HL-60 (cell line): ENCODE measurements at places on chromosomes 12 and 14.
A peak's percentile ranks its signal among the peaks of the same experiment; 100 is the strongest.

DNA sequence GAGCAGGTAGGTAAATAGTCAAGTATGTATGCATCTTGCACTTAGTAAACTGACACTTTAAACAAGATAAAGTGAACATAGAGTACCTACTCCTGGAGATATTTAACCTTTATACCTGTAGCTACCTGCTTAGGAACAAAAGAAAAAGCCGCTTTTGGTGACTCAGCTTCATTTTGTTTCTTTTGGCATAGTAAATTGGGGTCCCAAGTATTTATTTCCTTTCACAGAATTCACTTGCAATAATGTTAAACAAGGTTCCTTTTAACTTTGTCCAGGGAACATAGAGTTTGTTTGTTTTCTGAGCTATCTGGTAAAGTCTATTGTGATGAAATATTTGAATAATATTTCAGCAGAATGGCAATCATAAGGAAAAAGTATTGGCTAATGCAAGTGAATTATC is 20.0 kb downstream of the SLCO1B3 start:
- DNase-seq: no peak

DNA sequence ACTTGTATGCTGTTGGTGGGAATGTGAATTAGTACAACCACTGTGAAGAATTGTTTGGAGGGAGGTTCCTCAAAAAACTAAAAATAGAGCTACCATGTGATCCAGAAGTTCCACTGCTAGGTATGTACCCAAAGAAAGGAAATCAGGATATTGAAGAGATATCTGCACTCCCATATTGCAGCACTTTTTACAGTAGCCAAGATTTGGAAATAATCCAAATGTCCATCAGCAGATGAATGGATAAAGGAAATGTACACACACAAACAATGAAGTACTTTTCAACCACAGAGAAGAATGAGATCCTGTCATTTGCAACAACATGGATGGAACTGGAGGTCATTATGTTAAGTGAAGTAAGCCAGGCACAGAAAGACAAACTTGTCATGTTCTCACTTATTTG is 25.9 kb downstream of the TIGAR start:
- DNase-seq: no peak

GRCh38 chr12:5492562-5492961 is 60.7 kb downstream of the NTF3 start:
- no peak for DNase-seq

- no peak for DNase-seq
Observed at GRCh38 chr14:51129130-51129529, 34.2 kb upstream of the TRIM9 start.

- no peak for DNase-seq
Observed at GRCh38 chr12:22981711-22982110, 356.7 kb downstream of the ETNK1 start.

DNA sequence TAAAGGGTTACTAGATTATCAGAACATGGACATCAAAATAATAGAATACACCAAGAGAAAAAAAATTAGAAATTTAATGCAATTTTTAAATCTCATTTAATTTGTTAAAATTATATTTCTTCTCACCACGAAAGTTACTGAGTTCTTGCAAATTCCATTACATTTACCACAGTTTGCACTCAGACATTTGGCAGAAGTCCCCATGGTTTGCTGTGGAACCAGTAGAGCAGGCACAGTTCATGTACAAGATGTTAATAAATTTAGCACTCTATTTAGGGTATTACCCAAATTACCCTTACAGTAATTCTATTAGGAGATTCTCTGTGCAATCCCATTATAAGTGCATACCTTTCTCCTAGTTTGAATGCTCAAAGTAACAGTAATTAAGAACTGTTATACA is 9.7 kb downstream of the SCN8A start:
- DNase-seq: no peak

GRCh38 chr12:29562110-29562804 is 64.8 kb upstream of the OVCH1 start:
- DNase-seq: no peak

DNA sequence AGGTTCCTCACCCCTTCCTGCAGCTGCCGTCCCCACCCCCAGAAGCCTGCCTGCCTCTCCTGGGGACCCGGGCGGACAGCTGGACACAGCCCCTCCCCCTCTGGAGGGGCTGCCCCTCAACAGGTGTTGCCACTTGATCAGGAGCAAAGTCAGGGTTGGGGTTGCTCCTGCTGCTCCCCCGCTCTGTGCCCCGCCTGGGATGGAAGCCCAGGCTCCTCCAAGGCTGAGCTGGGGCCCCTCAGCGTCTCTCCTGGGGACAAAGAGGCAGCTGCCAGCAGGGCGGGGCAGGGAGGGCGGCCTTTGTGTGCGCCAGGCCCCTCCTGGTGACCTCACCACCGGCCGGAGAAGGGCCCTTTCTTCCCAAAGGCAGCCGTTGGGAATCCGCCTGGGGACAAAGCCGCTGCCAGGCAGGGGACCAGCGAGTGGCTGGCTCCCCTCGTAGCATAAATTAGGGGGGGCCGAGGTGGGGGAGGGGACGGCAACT is 13.7 kb downstream of the TRMT61A start:
- DNase-seq: no peak

DNA sequence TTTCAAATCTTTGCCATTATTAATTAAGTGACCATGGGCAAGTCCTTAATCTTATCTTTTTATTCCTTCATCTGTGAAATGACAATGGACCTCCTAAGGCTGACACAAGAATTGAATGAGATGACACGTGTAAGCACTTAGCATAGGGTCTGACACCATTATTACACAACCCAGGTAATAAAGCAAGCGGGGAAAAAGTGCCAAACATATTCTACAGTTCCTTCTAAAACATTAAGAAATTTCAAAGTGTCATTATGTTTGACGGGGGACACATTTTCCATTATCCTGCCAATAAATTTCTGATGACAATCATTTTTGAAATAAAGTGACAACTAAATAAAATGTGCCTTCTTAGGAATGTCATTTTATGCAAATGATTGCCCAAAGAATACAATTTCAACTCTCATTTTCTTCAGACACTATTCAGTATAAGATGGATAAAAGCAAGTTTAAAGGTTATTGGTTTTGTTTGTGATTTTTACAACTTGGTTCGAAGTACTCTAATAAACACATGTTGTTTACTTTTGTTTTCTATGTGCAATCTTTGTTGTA is 3.0 kb downstream of the ANKS1B start:
- DNase-seq: no peak

GRCh38 chr12:51448618-51449256 is 24.1 kb downstream of the SLC4A8 start:
- peak; percentile 7 for DNase-seq

- DNase-seq: no peak
Observed at GRCh38 chr12:109378569-109378968, 30.9 kb downstream of the MYO1H start.

DNA sequence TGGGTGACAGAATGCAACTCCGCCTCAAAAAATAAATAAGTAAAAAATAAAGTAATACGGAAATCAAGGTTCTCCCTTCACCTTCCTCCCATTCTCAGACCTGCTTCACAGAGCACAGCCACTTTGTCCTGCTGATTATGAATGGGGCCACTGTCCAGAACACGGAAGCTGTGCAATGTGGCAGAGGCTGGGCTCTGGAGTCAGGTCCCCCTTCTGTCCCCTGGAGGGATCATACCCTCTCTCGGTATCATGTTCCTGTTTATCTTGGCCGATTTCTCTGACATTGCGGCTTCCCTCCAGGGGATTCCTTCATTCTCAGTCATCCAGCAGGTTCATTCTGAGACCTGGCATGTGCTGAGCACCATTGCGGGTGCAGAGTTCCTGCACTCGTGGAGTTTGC is 11.3 kb downstream of the PPP2R5C start:
- no peak for DNase-seq

DNA sequence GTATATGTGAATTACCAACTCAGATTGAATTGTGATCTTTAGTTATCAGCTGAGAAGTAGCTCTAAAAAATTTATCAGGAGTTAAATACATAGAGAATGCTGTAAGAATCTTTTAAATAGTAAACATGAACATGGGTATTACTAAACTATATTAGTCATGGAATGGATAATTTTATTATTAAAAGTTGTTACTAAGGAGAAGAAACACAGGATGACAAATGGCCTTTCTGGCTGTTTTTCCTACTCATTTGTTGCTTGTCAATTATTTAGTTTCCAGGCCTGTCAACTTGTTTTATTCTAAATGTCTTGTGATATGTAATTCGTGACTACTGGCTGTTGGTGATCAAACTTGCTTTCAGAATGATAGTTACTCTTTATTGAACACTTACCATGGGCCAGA is 58.7 kb downstream of the KTN1 start:
- no peak for DNase-seq

DNA sequence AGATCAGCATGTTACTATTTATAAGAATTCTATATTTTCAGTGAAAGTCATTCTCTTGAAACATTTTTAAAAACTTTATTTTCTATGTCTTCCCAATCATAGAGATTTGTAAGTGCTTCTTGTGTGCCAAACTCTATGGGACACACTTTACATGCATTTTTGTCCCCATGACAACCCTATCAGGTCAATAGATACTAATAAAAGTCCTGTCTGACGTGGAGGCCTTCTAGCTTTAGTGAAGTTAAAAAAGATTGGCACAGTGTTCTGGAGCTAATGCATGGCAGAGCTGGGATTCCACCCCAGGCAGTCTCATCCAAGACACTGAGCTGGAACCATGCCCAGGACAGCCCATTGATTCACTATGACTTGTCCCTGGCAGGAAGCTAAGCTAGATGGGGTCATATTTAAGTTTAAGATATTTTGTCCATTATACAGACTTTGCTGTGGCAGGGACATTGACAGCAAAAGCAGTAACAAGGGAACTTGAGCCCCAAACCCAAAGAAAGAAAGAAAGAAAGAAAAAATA is 28.1 kb downstream of the TTC6 start:
- no peak for DNase-seq

DNA sequence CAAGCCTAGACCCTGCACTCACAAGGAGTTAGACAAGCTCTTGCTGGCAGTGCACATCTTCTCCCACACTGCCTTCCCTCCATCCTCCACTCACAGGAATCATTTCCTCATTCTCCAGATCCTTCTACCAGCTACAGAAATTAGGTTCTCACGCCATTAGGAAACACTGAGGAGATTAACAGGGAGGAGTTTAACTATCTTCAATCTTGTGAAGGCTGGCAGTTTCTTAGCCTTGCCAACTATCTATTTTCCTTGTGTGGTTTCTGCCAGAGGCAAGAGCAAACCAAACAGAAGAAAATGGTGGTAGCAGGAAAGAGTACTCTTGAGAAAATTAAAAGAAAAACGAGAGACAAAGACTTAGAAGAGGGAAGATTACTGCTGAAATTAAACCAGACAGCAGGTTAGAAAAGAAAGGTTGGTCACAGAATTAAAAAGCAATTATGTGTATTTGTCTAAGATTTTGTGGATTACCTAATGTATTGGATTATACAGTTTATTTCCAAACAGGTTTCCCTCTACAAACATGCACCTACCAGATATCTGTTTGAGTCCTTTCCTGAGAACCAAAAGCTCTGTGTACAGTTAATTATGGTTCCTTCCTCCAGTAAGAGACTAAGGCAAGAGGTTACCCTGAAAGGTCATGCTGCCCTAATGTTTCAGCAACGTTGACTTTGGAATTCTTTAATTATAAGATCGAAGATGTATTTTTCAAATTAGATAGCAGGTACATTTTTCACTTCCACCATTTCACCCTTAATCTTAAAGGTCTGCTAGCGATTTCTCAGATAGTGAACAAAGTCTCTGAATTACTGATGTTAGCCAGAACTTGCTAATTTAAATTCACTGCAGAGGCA is 5.0 kb downstream of the RERG start:
- no peak for DNase-seq

GRCh38 chr12:53251477-53252348 is 16.4 kb upstream of the ESPL1 start:
- DNase-seq: peak; percentile 77

DNA sequence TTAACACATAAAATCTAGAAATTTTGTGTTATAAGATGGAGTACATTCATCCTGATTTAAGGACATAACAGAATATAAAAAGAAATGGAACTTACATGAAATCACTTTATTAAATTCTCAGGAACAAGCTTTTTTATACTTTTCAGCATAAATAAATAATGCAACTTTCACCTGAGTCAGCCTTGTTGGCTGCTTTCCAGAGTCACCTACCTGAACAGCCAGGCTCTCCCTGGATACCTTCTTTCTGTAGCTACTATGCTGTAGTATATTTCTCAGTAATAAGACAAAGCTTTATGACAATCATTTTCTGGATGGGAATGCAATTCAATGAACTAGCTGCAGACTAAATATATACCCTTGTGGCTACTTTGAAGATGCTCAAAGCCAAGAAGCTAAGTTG is 111.9 kb downstream of the NTS start:
- DNase-seq: no peak

DNA sequence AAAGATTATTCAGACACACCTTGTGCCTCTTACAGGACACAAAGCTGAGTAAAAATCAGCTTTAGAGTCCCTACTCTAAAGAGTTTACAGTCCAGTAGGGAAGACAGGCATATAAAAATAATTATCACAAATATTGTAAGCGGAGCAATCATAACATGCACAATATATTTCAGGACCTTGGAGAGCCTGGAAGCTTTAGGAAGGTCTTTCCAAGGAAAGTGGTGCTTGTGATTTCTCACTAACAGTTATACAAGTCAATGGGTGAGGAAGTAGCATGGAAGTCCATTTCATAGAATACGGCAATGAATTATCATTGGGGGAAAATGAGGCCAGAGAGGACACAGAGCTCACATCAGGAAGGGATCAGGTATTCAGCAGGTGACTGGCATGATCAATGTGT is 268.3 kb downstream of the C12orf50 start:
- DNase-seq: no peak

DNA sequence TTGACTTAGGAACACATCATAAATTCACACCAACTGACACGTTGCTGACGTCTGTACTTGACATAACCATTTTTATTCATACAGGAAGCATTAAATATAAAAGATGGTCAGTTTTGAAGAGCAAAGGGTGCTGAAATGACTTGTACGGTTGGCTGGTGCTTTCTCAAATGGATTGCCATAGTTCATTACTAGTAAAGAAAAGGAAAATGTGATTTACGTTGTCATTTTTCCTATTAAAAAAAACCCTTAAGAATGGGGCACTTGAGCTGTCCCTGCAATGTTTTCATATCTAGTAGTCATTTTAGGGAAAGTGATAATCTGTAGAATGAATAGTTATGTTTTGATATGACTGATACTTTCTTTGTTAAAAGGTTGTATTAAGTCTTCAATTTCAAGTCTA is 22.5 kb upstream of the MANSC4 start:
- no peak for DNase-seq

- DNase-seq: no peak
Observed at GRCh38 chr12:6450869-6451347, 934 bp upstream of the TAPBPL start.

- DNase-seq: no peak
Observed at GRCh38 chr12:24728366-24728765, 220.5 kb downstream of the BCAT1 start.

- DNase-seq: no peak
Observed at GRCh38 chr12:18250313-18250916, 10.9 kb upstream of the PIK3C2G start.
